Ureter (tissue), 1 donor: ENCODE measurements at places on chromosomes 11 and 22. TPM values are rescaled to one million over a fixed set of nuclear protein-coding genes. Genes with fewer than 3 reads are reported as not detected.
A peak's percentile ranks its signal among the peaks of the same experiment; 100 is the strongest.

GRCh38 chr11:46367244-46367915, 14.1 kb upstream of the MDK start:
- no peak for DNase-seq

ZNHIT2 gene
- 13.7 TPM for total RNA-seq

- no peak for DNase-seq
These were observed 190.8 kb downstream of the LUZP2 start for GRCh38 chr11:24687531-24688147.

DNA sequence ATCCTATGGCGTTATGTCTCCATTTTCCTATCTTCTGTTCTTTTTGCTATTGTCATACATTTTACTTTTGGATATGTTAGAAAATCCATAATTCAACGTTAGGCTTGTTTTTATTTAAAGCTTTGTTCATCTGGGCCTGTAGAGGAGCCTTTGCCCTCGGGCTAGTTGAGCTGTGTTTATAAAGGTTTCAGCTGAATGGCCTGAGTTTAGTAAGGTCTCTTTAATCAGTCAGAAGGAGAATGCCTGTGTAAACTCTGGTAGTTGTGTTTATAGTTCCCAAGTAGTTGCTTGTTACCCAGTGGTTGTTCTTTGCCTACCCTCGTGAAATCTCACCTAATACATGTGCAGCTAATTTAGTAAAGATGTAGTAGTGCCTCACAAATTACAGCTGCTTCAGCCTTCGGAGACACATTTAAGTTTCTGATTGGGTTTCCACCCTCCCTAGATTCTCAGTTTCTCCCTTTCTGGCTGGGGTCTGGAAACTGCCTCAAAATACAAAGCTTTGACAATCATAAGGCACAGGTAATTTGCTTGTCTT, 33.1 kb downstream of the MTMR3 start:
- DNase-seq: no peak

- DNase-seq: peak; percentile 61
These were observed 54.4 kb downstream of the TRAF6 start for GRCh38 chr11:36455658-36456111.

GRCh38 chr22:47187176-47187957, 424.9 kb downstream of the TBC1D22A start:
- no peak for DNase-seq
